ENCODE measurements at places on chromosomes 3 and 15.

- DNase-seq, result no peak
These were observed 120.5 kb downstream of the DUT start for GRCh38 chr15:48451736-48452135.

DNA sequence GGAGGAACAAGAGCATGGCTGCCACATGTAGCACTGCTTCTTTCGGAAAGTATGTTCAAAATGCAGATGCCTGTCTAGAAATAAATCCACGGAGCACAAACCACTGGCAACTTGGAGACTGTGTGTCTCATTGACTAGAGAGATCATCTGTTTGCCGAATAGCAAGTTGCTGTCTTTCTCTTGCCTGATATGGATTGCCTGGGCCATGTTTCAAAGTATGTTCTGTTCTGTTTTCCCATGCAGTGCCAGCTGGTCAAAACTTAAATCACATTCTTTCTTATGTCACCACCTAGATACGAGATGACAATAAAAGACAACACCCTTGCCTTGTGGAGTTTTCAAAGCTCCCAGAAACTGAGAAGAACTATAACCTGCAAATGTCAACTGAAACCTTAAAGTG lies 318.9 kb downstream of the RYR3 start:
- no peak for DNase-seq

GRCh38 chr3:59388555-59389270 lies 338.9 kb upstream of the CFAP20DC start:
- no peak for DNase-seq

- no peak for DNase-seq
These were observed 294.1 kb upstream of the ARL6 start for GRCh38 chr3:97470481-97470880.

- no peak for DNase-seq
These were observed 883 bp downstream of the MAGEF1 start for GRCh38 chr3:184710870-184711492.

GRCh38 chr3:54671511-54671910 lies 256.3 kb downstream of the LRTM1 start:
- no peak for DNase-seq
